H1 (cell line): ENCODE measurements at places on chromosomes 2 and 18.
A peak's percentile ranks its signal among the peaks of the same experiment; 100 is the strongest.

GRCh38 chr2:128458505-128458904, 139.8 kb upstream of the HS6ST1 start:
- DNase-seq, result no peak

DNA sequence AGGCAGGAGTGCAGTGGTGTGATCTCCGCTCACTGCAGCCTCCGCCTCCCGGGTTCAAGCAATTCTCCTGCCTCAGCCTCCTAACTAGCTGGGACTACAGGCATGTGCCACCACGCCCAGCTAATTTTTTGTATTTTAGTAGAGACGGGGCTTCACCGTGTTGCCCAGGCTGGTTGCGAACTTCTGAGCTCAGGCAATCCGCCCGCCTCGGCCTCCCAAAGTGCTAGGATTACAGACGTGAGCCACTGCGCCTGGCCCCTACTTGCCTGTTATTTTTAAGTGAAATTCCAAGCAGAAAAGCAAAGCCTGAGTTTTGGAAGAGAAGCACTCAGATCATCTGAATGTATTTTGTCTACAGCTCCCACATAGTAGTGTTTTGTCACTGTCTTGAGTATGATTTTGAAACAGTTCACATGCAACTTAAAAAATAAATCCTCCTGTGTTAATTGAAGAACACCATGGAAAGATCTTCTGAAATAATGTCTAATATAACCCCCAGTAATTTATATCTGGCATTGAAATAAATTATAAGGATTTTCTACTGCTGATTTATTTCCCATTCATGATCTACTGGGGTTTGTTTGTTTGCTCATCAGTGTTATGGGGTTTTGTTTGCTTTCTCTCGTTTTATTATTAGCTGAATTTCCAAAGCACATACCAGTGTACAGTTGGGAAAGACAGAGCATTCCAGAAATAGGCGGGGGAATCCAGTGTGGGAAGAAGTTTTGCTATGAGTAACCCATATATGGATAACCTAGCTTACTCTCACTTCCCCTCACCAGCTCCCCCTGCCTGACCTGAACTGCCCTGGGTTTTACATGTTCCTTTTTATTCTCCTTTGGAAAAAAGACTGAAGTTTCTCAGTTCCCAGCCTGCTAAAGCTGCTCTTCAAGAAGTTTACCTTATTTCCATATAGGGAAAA, 80.1 kb upstream of the MAP3K20 start:
- no peak for DNase-seq

DNA sequence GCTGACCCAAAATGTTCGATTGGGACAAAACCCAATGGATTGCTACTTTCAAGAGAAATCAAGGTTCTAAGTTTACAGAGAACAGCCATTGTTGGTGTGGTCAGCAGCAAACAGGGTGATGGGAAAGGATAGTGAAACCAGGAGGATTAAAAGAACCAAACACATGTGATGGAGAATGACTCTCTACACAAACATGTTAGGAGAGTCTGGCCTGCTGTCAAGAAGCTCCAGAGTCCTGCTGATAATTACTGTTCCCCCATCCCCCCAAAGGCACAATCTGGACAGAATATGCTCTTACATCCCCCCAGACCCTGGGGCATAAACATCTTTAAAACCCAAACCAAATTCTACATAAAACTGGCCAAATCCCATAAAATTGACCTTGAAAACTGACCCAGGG, 32.0 kb upstream of the ACYP2 start:
- no peak for DNase-seq

DNA sequence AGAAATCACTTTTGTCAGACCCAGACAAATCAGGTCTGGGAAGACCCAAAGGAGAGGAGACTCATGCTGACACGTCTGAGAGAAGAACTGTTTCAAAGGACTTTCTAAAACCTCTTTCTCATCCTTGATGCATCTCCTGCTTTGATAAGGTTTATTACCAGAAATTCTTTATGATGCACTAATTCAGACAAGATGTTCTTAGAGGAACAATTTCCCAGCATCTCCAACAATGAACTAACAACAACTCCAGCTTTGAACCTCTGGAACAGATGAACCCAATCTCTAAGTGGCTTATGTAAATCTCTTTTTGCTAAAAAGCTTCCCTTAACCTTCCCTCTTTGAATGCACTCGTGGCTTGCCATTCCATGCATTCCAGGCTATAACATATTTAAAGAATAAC, 15.9 kb upstream of the SERPINB11 start:
- no peak for DNase-seq

DNA sequence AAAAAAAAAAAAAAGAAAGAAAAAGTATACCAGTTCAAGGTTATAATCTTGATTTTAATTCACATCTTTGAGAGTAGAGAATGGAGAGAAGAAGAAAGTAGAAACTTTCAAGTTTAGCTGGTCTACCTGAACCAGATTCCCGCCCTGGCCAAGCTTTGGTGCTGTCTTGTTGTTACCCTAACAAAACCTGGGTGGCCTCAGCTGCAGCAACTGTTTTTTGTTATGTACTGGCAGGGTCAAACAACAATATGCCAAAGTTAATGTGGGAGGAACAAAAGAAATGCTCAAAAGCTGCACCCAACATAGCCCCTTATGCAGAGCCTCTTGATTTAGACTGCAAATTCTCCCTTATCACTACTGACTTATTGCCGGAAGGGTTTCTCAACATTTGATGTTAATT, 165.3 kb upstream of the TFPI start:
- peak; percentile 9 for DNase-seq

DNA sequence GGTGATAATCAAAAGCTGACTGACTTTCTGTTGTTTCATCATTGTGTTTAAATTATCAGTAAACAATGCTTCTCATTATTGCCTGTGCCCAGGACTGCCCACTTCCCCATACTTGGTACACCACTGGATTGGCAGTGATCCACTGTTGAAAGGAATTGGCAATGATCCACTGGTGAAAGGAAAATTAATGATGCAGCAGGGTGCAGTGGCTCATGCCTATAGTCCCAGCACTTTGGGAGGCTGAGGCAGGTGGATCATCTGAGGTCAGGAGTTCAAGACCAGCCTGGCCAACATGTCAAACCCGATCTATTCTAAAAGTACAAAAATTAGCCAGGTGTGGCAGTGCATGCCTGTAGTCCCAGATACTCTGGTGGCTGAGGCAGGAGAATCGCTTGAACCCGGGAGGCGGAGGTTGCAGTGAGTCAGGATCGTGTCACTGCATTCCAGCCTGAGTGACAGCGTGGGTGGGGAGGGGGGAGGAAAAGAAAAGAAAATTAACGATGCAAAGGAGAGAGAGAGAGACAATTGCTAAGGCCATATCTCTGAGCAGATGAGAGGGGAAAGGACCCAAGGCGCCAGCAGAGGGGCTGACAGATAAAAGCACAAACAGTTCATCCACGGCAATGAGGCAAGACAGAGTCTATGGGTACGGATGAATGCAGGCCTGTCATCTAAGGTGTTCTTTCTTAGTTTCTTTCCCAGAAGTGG, 10.2 kb upstream of the GTF2A1L start:
- DNase-seq, result no peak
